Posterior cingulate gyrus (tissue), 11 donors: ENCODE measurements at places on chromosomes 2 and 18.

GRCh38 chr2:39232141-39232540 is 11.6 kb downstream of the CDKL4 start:
- no peak for DNase-seq

- DNase-seq: no peak
These were observed 411.6 kb upstream of the NRP2 start for GRCh38 chr2:205270689-205271088.

- DNase-seq: no peak
These were observed 25.1 kb downstream of the C2orf74 start for GRCh38 chr2:61187085-61187484.

GRCh38 chr2:190950566-190950991 is 63.4 kb downstream of the STAT1 start:
- DNase-seq: no peak

- DNase-seq: no peak
These were observed 2.1 kb upstream of the B3GNT7 start for GRCh38 chr2:231393149-231394131.

DNA sequence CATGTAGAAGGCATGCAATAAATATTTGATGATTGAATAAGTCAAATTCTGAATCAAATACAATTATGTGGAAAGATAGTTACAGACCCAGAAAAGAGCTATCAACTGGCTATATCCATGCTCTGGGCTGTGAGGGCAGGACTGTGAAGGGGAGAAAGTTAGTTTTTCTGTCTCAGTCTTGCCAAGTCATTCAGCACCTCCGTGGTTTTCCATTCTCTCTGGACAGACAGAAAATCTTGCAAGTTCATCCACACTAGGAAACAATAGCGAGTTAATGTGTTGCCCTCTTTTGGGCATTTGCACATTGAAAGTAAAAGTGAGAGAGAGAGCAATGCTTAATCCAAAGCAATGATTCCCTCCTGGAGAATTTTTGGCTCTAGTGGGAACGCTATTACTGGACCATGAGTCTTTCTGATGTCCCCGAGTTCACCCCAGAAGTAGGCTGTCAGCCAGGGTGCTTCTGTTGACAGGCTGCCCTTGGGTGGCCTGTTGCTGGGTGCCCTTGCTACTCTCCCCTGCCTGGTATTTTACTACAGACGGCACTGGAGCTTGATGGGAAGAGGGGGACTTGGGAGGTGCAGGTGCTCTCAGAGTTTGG is 238.3 kb downstream of the LOXHD1 start:
- DNase-seq: no peak

DNA sequence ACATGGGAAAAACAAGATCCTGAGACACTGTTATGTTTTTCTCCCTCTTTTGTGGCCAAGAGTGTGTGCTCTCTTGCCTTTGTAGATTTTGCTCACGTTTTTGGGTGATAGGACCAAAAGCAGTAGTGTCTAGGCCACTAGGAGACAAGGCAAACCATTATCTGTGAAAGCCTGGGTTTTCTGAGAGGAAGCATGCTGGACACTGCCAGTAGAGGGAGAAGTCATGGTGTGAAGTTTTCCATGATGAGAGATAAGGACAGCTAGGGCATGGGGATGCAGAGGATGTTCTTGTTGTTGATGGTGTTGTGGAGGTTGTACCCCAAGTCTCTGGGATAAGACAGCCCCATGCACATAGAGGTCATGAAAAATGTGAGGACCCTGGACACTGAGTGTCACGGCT is 285.3 kb downstream of the SOX11 start:
- DNase-seq: no peak

- DNase-seq: no peak
These were observed 158.4 kb downstream of the UBE2E3 start for GRCh38 chr2:181138816-181139215.

GRCh38 chr2:47050021-47050760 is 104.9 kb downstream of the STPG4 start:
- no peak for DNase-seq

DNA sequence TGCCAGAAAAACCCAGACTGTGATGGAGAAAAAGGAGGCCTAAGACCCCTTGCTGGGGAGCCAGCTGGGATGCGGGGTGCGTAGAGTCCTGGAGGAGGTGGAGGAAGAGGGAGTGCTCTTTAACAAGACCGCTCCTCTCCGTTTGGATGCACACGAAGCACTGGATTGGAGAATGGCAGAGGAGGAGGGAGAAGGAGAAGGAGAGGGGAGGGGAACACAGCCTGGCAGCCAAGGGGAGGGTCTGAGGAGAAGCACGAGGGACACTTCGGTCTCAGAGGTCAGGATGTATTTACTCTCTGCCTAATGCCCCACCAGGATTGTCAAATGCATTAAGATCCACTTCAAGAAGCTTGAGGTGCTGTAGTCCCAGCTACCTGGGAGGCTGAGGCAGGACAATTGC is 42.0 kb upstream of the SLC35G4 start:
- no peak for DNase-seq

DNA sequence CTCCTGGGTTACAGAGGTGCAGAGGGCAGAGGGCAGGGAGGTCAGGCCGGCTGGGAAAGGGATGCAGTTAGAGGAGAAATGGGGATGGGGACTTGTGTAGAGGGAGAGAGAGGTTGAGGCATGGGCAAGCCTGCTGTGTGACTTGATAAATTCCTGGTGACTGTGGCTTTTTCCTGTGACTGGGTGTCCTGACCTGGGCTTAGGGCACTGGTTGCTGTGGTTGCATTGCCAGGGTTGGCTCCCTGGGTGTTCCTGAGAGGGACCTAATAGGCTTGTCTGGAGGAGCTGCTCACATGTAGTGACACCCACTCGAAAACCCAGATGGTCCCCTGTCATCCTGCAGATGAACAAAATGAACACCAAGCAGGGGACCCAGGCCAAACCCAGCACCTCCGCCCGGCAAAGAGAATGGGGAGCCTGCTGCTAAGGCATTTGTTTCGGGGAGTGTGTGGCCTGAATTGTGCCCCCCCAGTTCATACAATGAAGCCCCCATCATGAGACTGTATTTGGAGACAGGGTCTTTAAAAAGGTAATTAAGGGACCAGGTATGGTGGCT is 78.6 kb downstream of the VWA3B start:
- no peak for DNase-seq

GRCh38 chr2:10930721-10931516 is 19.2 kb downstream of the KCNF1 start:
- no peak for DNase-seq

DNA sequence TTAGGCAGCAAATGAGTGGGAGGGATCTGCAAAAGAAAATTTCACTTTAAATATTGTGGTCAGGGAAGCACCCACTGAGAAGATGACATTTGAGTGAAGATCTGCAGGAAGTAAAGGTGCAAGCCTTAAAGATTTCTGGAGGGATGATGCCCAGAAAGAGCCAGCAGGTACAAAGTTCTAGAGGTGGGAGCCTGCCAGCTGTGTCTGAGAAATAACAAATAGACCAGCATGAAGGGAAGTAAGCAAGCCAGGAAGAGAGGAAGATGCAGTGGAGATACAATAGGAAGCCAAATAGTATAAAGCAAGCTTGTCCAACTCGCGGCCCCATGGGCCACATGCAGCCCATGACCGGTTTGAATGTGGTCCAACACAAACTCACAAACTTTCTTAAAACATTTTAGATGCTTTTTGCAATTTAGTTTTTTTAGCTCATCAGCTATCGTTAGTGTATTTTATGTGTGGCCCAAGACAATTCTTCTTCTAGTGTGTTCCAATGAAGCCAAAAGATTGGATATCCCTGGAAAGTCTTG is 489.9 kb downstream of the DCC start:
- DNase-seq: no peak

DNA sequence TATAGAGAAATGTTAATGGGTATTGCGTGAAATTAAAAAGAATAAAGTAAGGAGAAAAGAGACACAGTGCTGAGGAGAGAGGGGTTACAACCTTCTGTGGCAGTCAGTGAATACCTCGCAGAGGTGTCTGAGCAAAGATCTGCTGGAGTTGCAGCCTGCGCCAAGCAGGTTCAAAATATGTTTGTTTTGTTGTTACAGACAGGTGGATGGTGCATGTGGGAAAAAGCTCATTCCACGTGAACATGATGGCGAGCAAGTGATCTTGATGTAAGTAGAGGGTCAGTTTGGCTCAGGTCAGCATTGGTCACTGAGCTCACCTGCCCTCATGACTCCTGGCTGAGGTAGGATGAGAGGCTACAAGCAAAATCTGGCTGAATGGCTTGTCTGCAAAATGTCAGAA is 66.2 kb downstream of the SOX11 start:
- DNase-seq: no peak

GRCh38 chr2:19319064-19319463 is 39.4 kb downstream of the OSR1 start:
- DNase-seq: no peak

GRCh38 chr2:41940060-41940744 is 107.6 kb upstream of the PKDCC start:
- DNase-seq: no peak

DNA sequence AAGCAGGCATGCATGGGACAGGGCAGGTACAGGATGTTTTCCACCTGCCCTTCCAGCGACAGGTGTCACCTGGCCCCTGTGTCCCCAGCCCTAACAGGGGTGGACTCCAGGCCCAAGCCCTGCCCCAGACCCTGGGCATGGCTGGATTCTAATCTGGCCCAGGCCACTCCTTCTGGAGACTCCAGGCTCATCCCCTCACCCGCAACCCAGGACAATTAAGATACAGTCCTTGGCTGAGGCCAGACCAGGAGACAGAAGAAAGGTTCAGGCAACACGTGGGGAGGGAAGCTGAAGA is 9.5 kb downstream of the BIN1 start:
- no peak for DNase-seq

DNA sequence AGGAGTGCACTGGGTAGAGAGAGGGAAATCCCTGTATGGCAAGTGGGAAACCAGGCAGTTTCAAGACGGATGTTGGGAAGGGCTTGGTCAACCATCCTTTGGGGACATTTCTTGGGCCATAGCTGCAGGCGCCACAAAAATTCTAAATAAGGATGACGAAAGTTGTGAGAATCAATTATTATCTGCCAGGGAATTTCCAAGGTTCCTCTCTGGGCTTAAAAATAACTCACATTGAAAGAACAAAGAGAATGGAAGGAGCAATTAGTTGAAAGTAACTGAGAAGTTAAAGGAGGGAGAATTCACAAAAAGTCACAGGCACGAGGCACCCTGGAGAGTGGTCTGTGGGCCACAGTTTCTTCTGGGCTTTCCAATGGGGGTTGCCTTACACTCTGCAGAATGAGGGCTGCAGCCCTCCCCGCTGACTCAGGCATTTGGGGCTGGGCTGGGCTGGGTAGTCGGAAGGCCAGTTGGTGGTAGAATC is 195.7 kb downstream of the SMAD7 start:
- DNase-seq: no peak

DNA sequence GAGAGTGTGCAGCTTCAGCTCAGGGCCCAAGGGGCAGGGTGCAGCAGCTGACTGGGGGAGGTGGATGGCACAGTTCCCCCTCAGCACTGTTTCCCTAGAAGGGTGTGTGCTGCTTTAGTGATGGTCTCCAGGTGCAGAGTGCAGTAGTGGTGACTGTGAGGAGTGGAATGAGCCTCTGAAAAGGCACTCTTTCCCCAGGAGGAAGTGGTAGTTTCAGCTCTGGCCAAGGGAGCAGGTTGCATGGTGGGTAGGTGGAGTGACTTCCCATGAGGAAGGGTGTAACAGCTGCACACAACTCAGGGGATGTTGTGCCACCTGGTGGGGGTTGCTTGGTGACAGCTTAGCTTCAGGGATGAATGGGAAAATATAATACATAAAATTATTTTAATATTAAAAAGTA is 251.5 kb upstream of the NXPH2 start:
- no peak for DNase-seq

DNA sequence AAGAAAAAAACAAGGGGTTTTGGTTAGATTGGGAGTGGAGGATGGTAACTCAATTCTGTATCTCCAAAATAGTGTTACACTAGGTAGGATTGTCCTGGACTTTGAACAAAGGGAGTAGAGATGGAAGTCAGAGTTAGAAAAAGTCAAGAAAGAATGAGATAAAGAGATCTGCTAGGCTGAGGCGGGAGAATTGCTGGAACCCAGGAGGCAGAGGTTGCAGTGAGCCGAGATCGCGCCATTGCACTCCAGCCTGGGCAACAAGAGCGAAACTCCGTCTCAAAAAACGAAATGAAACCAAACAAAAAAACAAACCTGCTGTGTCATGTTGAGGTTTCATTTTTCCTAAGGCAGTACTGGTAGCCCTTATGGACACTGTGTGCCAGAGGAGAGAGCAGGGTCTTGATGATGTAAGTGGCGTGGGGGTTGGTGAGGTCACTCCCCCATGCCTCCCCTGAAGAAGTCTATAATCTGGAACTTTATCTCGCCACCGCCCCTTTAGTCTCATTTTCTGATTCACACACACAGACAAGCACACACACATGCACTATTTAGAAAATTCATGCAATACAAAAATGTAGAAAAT is 10.5 kb downstream of the DRC1 start:
- DNase-seq: no peak

- DNase-seq: no peak
These were observed 97.2 kb upstream of the FAM136A start for GRCh38 chr2:70399046-70399445.

GRCh38 chr2:14872779-14873325 is 240.3 kb downstream of the LRATD1 start:
- DNase-seq: no peak

GRCh38 chr2:238945433-238946150 is 97.7 kb downstream of the TWIST2 start:
- no peak for DNase-seq

DNA sequence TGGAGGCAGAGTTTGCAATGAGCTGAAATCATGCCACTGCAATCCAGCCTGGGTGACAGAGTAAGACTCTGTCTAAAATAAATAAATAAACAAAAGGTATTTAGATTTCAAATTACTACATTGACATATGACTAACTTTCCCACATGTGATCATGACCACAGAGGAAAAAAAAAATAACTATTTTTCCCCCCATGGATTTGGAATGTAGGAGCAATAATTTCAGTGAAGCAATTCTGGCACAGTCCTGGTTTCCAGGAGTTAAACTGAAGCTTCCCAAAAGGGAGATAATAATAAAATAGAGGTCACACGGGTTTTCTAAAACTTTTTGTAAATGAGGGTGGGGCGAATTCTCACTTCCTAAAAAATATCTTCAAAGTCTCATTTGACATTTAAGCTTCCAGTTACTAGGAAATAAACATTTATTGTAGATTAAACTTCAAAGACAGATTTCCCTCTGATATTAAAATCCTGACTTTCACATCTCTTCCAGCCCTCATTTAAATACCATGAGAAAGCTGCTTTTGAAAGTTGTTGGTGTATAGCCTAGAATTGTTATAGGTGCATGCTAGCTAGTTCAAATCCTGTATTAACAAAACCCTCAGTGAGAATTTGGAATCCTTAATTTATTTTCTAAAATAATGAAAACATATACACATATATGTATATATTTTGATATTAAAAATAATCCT is 20.7 kb downstream of the SLC19A3 start:
- no peak for DNase-seq

- DNase-seq: no peak
These were observed 97.4 kb downstream of the FSIP2 start for GRCh38 chr2:185835974-185836373.

- peak; percentile 77 for DNase-seq
These were observed at the start of gene DRC1 for GRCh38 chr2:26401739-26402541. TSS of gene DRC1 (plus strand) at chr2:26401920. CDS start at chr2:26401990, 70 bp downstream.

- DNase-seq: no peak
These were observed 15.9 kb upstream of the TGFA start for GRCh38 chr2:70569559-70569958.
